ENCODE measurements at places on chromosomes 5 and 9.
A peak's percentile ranks its signal among the peaks of the same experiment; 100 is the strongest.

DNA sequence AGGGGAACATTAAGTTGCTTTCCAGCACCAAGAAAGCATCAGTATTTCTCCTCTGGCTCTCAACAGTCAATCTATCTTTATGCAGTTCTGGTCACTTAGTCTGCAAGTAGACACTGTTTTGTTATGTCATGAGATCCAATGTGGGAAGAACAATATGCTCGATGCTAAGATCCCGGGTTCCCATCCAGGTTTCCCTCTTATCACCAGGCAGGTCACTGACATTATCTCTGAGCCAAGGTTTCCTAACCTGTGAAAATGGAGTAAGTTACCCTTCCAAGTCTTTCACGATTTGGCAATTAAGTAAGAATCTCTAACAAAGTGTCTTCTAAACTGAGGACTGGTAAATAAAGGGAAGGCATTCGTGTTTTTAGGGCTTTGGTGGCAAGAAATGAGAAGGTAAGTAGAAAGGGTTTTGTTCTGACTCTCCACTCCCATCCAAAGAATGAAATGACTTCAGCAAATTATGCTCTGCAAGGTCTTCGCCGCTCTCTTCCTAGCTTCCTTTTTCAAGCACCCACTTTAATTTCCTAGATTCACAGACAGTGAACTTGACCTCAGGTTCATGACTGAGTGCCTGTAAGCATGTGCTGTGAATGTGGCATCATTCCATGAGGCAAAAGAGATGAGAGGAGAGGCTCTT is 86.4 kb downstream of the DCP2 start:
- DNase-seq: no peak

- peak; percentile 85 for DNase-seq
These were observed 35.6 kb downstream of the TNFSF8 start for GRCh38 chr9:114894609-114895433.

GRCh38 chr9:34311499-34312185 is 17.4 kb downstream of the KIF24 start:
- DNase-seq: no peak

- DNase-seq: peak; percentile 7
These were observed 93.7 kb downstream of the NDFIP1 start for GRCh38 chr5:142202282-142202681.

- no peak for DNase-seq
These were observed 135.5 kb downstream of the FBN2 start for GRCh38 chr5:128402506-128402905.

DNA sequence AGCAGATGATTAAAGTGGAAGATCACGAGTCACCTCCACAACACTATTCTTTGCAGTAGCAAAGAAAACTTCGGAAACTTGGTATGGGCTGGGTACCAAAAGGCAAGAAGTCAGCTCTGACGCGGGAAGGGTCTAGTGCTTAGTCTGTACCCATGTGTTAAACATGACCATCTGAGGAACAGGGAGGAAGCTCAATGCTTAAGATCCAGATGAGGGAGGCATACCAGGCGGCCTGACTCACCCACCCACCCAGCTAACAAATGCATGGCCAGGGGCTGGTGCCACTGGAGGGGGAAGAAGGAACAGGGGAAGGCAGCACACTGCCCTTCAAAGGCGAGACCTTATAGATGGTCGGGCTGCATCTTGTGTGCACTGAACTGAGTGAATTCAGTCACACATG is 41.8 kb downstream of the CAMSAP1 start:
- no peak for DNase-seq

DNA sequence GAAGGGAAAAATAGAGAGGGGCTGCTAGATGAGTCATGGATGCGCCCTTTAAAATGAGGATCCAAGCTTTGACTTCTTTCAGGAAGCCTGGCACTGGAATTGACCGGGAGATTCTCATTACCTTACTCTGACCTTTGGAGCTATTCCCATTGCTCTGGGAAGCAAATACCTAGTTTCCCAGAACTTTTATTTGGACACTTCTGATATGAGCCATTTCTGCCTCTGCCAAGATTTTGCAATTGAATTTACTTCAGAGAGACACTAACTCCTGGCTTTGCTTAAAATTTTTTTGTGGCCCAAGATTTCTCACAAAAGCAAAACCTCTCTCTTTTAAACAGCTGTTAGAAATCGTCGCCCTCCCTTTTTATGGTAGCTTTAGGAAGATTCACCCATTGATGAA is 15.7 kb upstream of the AGXT2 start:
- DNase-seq: no peak

DNA sequence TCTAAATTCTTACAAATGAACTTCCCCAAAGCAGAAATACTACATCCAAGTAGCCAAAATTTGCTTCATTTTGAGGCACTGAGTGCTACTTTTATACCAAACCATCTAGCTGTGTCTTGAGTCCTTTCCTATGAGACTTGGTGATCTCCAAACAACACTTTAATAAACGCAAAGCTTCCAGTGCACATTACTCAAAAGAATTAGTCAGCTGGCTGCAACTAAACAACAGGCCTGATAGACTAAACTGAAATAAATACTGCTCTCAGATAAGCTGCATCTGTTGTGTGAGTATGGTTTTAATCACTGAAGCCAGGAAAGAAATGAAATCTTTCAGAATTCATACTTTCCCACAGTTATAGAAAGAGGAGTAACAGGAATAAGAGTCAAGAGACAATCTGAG is 80.3 kb downstream of the VCAN start:
- no peak for DNase-seq

- DNase-seq: no peak
These were observed 16.6 kb downstream of the ZNF131 start for GRCh38 chr5:43137326-43137725.

DNA sequence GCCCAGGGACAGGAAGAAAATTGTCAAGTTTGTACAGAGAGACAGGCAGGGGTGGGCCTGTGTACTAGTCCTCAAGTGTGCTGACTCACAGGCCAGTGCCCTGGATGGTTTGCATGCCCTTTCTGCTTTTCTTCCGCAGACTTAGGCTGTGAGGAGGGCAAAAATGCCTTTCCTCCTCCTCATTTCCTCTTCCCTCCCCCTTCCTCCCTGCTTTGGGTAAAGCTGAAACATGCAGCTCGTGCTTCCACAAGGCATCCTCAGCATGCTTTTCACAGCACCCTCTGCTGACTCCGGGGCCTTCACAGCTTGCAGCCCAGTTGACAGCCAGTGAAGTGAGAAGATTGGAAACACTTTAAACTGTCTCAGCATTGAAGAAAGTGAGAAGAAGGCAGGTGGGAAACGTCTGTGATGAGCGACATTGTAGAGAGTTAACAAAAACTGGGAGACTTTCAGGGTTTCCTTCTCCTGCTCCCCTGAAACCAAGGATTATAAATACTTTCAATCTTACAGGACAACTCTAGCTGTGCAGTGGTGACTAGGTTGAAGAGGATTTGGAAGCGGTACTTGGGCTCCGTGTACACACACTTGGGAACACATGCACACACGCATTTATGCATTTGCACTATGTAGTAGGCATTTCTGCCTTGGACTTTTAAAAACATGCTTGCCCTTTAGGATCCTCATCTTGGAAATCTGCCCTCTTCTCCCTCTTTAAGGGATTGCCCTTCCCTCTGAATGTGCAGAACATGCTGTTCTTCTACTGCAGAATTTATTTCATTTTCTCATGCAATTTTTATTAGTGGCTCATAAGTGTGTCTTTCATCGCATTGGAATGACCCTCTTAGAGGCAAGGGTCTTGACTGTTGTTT is 138.8 kb downstream of the GRIA1 start:
- peak; percentile 91 for DNase-seq

DNA sequence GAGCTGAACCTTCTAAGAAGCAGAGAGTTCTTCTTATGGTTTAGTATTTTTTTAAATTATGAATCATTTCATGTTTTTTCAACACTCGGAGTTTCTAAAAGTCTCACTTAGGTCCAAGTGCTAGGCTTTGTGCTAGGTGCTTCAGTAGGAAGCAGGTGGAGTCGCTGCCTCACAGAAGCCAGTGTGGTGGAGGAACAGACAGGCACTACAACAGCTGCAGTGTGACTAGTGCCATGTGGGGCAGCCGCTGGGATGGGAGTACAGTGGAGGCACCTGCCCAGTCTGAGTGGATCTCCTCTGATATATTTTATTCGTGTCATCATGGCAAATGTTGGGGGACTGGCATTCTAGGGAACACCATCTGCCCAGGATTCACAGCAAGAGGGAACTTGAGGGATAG is 15.3 kb downstream of the PCDHGC5 start:
- no peak for DNase-seq

- no peak for DNase-seq
These were observed 8.7 kb downstream of the SLF1 start for GRCh38 chr5:94627191-94627590.

DNA sequence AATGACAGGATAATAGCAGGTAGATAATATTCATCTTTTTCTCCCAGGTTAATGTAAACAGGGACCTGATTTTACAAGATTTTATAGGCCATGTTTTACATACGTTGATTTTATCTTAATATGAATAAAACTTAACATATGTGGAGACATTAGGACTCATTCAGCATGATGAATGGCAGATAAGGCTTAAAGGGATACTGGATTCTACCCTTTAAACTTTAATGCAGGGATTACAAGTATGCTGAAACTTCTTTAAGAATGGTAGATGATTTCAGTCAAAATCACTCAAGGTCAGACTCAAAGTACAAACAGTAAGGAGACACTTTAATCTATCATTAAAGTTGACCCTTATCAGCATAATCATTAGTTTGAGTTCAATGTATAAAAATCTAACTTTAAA is 274.5 kb upstream of the IZUMO3 start:
- no peak for DNase-seq

DNA sequence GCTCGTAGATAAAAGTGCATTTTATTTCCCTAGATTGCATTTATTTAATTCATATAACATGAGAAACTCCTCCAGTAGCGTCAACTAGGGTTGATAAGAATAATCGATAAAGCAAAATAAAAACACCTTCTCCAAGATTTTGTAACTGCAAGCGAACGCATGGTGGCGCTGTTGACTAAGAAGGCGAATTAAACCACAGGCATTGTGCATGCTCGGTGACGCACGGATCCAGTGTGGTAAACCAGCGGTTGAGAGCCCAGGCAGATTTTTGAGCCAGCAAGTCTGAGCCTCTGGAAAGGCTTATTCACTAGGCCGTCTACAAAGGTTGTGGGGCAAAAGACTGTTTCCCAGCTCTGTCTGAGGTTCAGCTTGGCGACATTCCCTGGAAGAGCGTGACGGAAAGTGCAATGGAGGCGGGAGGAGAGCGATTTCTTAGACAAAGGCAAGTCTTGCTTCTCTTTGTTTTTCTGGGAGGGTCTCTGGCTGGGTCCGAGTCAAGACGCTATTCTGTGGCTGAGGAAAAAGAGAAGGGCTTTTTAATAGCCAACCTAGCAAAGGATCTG is at the start of gene PCDHB3:
TSS of gene PCDHB3 (plus strand) at position 231 of the 563 bp plus-strand sequence. CDS start at position 408, 177 bp downstream.
- no peak for DNase-seq

DNA sequence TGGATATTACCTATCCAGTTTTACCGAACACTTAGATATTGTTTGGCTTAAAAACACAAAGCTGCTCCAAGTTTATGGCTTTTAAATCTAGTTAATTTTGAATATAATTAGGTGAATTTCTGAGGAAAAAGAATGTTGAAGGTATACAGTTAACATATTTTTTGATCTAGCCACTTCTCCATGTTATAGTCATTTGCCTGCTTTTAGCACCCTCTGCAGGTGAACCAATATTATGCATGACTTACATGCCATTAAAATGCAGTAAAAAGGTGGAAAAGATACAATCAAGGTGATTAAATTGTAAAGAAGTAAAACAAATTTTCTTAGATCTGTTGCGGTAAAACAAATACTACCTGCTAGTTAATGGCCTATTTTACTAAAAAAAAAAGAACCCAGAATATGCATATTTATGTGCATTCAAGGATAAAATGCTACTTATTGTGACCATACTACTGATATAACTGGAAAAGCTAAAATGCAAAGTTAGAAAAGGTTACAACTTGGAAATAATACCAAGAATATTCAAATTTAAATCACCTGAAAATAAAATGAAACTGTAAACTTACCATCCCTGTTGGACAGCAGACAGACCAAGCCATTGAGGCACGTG is 132.1 kb downstream of the AP3B1 start:
- no peak for DNase-seq

DNA sequence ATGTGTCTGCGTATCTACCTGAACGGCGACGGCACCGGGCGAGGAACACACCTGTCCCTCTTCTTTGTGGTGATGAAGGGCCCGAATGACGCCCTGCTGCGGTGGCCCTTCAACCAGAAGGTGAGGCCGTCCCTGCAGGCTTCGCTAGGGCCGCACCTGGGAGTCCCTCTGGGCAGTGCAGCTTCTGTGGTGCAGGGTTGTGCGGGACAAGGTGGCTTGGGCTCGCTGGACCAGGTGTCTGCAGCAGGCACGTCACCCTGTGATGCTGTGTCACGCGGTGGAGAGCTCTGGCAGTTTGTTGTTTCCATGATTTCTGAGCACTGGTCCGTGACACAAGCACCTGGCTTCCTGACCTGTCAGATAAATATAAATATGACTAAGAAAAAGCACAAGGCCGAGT is 20.7 kb downstream of the FBXW5 start:
- DNase-seq: no peak

DNA sequence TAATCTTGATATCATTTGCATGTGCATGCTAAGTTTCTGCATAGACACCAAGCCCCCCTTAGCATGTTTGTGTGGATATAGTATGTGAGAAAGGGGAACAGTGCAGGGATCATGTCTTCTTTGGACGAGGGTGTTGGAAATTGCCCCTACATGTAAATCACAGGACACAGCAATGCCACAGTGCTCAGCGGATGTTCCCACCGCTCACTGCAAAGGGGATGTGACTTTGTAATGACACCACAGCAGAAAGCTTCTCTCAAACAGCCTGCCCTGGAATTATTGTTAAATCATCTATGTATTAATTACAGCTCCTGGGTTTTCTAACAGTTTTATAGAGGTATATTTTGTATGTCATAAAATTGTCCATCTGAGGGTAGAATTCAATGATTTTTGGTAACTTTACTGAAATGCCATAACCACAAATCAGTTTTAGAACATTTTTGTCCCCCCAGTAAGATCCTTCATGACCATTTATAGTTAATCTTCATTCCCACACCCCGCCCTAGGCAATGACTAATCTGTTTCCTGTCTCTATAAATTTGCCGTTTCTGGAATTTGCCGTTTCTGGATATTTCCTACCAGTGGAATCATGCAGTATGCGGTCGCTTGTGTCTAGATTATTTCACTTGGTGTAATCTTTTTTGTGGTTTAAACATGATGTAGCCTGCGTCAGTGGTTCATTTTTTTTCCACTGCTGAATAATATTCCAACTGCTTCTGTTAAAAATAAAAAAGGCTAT is 648.5 kb upstream of the WWC1 start:
- DNase-seq: peak; percentile 90

DNA sequence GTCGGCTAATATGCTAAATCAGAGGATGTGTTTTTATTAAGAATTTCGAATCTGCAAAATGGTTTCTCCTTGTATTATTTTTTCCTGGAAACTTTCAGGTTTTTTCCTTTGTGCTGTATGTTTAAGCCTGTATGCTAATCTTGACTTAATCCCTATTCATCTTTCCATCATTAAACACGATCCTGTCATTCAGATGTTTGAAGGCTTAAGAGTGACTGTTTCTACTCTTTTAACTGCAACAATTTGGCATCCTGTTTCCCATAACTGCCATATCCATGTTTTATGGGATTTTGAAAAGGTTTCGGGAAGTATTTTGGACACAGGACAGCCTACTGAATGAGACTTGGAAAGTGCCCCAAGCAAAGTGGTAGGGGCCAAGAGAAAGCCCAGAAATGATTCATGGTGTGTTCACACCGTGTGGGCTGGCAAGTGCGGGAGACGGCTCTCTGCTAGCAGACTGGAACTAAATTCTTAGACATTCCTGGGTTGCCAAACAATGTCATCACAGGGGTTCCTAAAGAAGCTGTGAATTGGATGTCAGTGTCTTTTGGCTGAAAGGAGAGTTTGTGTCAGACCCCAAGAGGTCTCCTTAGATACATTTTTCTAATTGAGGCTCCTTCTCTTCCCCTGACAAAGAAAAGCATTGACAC is 125.4 kb upstream of the ADAMTS16 start:
- no peak for DNase-seq

Data from AG04449 (cell line).